ENCODE measurements at places on chromosomes 1 and 21.

- DNase-seq, result no peak
Observed at GRCh38 chr1:109573785-109574184, 25.4 kb downstream of the GNAI3 start.

DNA sequence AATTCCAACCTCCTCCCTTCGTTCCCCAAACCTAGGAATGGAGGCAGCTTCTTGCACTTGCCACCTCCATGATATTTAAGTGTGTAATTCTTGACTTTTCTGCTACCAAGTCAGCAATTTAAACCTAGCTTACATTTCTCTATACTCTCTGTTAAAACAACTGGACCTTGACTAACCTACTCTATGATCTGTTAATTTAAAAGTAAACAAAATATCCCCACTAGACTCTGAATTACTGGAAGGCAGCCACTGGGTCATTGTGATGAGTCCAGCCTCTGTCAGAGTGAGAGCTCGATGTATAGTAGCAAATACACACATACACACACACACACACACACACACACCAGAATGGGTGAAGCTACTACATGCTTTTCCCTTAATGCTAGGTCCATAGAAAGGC, 40.0 kb upstream of the DHCR24 start:
- peak; percentile 20 for DNase-seq

- peak; percentile 90 for DNase-seq
Observed at GRCh38 chr1:25819491-25820246, at the start of gene MTFR1L. MTFR1L (plus strand) TSS chr1:25819954; CDS start chr1:25823105, 3,151 bp downstream.

GRCh38 chr1:63864224-63864641, 90.4 kb downstream of the ROR1 start:
- DNase-seq, result no peak

DNA sequence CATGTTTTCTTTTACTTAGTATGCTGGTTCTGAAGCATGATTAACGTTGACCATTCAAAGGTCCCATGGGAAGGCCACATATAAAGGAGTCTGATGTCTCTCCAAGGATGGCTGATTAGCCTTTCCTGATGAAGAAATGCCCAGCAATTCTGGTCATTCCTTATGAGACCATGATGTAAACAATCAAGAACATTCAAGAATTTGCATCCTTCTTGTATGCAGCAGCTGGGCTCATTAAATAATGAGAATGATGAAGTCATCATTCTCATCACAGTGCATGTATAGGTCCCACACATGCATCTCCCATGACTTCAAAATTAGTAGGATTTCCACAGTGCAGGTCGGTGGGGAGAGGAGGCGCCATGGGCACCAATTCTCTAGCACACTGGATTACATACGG, 85.4 kb downstream of the APP start:
- no peak for DNase-seq

GRCh38 chr1:10561497-10561896, 86.7 kb downstream of the PEX14 start:
- DNase-seq, result peak; percentile 17
